ENCODE measurements at places on chromosomes 13 and 19.

- no peak for DNase-seq
These were observed 394.4 kb upstream of the PCDH20 start for GRCh38 chr13:61810065-61810464.

GRCh38 chr19:4318460-4318859 is 14.1 kb downstream of the FSD1 start:
- DNase-seq: no peak

DNA sequence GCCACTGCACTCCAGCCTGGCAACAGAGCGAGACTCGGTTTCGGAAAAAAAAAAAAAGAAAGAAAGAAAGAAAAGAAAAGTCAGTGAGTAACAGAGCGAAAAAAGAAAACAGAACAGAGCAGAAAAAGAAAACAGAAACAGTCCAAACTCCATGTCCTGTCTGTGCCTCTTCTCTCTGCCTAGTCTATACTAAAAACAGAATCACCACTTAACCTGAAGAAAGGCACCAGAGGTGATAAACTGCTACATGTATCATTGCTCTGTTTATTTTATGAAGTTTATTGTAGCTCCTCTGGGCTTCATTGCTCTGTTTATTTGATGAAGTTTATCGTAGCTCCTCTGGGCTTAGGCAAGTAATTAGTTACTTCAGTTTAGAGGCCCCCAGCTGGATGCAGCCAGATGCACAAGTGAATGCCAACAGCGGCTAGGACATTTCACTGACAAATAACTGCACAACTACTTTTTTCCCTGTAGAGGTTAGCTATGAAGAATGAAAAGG is 39.2 kb downstream of the TBC1D4 start:
- DNase-seq: no peak

DNA sequence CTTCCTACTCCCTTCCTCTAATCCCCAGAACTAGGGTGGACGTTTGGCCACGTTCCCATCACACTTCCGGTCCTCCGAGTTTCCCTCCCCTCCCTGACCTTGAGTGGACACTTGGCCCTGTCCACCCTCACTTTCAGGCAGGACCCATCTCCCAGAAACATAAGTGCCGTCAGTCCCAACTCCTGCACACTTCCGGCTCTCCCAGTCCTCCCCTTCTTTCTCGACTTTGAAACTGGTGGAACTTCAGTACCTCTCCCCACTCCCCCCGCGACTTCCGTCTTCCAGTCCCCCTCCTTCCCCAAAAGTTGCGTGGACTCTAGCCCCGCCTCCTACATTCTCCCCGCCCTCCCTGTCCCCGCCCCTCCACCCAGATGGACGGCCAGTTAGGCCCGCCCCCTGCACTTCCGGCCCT is 278 bp upstream of the ZNF274 start:
- no peak for DNase-seq

GRCh38 chr13:44237276-44237767 is 136.3 kb upstream of the SERP2 start:
- DNase-seq: peak; percentile 72

DNA sequence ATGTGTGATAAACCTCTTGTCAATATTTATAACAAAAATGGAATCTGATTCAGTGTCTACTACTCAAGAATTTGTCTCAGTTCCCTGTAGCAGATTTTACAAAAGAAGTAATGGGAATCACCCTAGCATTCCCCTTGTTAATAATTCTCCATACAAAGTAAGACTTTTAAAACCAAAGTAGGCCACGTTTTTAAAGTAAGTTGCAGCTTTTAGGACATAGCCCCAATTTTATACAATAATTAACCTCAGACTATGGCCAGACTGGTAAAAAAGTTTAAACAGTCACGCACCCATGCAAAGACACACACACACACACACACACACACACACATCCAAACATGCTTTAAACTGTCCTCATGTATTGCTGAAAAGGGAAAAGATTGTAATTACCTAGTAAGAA is 589.9 kb downstream of the PCDH9 start:
- no peak for DNase-seq

DNA sequence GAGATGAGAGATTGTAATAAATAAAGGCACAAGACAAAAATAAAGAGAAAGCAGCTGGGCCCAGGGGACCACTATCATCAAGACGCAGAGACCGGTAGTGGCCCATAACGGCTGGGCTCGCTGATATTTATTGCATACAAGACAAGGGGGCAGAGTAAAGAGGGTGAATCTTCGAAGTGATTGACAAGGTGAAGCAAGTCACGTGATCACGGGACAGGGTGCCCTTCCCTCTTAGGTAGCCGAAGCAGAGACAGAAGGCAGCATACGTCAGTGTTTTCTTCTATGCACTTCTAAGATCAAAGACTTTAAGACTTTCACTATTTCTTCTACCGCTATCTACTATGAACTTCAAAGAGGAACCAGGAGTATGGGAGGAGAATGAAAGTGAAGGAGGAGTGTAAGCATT is 4.6 kb upstream of the PRKCG start:
- no peak for DNase-seq

GRCh38 chr13:101830035-101830434 is 377.6 kb downstream of the ITGBL1 start:
- no peak for DNase-seq

DNA sequence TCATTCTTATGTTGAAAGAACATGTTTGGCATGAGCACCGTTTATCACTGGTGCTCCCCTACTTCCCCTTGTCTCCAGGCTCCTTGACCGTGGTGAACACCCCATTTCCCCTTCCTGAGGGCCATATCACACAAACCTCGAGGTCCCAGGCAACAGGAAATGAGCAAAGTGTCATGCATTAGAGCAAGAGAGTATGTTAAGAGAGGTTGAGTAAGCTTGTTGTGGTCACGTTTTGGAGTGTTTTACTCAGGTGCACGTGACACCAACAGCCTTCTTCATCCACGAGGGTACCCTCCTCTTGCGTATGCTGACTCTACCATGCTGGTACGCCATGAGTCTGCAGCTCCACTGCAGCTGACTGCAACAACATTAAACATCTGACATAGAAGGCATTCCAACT is 482.2 kb upstream of the NBEA start:
- DNase-seq: no peak

GRCh38 chr13:51541809-51542258 is 42.4 kb upstream of the WDFY2 start:
- no peak for DNase-seq
